ENCODE measurements at places on chromosomes 5 and 9.

DNA sequence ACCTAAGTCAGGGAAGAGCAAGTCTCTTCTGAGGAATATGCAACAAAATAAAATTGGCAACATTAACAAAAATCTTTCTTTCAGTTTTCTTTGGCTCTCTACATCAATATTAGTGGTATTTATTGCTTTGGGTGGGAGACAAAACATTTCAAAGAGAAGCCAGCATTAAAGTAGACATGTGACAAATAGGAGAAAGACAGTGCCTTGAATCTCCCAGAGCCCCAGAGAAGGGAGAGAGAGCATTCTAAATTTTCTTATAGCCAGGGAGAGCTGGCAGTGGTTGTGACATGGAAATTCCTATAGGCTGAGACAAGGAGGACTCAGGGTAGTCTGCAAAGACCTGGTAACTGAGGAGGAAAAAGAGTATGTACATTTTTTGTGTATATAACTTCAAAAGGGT, 79.4 kb upstream of the NREP start:
- DNase-seq = no peak

GRCh38 chr9:134349936-134350335, 23.7 kb downstream of the RXRA start:
- no peak for DNase-seq

GRCh38 chr5:57002959-57003485, 51.1 kb upstream of the MIER3 start:
- no peak for DNase-seq

DNA sequence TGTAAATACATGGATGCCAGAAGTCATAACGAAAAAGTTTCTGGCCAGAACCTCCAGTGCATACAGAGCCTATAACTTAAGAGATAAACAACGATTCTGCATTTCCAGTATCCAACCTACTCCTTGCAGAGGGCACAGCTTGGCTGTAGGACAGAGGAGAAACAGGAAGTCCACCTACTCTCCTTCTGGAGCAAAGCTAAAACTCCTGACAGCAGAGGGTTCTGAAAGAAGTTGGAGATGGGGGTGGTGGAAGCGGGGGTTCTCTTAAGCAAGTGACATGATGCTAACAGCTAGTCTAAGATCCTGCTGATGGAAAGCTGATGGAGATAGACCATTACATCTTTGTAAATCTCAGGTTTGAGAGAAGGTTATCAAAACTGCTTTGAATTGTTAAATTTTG, 35.5 kb upstream of the CTNNAL1 start:
- no peak for DNase-seq

DNA sequence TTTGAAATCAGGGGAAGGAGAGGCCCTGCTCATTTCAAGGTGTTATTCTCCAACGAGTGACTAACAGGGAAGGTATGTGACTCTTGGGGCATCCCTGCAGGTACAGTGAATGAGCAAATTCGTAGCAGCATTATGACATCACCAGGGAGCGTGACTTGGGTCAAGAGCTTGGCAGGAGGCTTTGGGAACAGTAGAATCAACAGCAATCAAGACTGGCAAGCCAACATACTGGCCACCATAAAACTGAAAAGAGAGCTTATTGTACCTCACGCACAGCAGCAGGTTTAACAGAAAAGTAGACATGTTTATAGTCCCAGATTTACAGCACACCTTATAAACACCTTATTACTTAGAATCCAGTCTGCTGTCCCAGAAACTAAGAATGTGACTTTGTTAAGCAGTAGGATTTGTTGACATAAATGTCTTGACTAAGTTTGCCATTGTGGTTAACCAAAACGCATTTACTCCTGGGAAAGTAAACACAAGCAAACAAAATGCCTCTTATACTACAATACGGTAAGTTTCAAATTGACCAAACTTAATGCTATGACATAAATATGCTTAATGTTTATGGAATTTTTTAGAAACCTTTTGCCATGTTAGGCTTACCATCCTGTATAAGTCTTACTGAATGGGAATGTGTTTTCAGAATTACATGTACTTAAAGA, 297.8 kb downstream of the NPR3 start:
- DNase-seq = no peak
